ENCODE measurements at places on chromosomes 4 and X.

DNA sequence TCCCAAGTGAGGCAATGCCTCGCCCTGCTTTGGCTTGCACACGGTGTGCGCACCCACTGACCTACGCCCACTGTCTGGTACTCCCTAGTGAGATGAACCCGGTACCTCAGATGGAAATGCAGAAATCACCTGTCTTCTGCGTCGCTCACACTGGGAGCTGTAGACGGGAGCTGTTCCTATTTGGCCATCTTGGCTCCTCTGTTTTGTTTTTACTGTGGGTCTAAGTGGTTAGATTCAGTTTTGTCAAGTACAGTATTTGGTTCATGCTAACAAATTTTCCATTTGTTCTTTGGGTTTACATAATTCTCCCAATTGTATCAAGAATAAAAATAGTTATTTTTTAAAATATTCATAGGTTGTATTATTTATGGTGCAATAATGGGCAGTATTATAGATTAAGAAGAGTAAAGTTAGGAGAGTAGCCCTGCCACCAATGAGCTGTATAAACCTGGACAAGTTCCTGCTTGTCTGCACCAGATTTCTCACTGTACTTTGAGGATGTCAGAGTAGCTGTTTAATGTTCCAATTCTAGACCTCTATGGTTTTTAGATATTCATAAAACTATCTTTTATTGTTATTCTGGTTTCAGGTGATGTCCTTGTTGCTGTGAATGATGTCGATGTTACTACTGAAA is 23.4 kb downstream of the INTU start:
- no peak for DNase-seq

DNA sequence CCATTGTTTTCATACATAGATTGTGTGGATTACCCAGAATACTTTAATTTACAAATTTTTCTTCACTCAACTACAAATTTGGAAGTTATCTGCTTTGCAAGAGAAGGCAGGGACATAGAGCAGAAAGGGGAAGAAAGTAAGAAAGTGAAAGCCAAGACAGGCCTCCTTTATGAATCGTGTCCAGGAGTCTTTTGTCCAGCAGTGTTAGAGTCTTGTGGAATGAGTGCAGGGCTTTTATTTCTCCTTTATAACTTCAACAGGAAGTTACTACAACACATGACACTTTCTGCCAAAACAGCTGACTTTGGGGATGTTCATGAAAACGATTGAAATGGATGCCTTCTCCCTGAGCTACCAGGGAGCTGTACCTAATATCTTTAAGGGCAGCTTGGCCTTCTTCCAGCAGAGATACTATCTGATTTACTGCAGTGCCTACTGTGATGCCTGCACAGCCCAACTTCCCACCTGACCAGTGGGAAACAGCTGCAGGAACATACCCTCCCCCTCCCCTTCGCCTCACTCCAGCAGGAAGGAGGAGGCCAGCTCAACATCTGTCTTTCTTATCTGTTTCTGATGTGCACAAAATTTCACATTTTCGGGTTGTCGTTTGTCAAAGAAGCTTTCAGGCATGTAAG is 557.7 kb upstream of the SLIT2 start:
- no peak for DNase-seq

DNA sequence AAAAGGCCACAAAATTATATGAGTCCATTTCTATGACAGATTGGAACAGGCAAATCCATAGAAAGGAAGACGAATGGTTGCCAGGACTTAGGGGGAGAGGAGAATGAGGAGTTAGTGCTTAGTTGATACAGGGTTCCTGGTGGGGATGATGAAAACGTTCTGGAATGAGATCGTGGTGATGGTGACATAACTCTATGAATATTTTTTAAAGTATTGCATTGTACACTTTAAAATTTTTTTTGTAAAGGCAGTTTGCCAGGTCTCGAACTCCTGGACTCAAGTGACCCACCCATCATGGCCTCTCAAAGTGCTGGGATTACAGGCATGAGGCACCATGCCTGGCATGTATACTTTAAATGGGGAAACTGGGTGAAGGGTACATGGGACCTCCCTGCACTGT is 9.9 kb upstream of the CCNQ start:
- no peak for DNase-seq

- DNase-seq, result no peak
Observed at GRCh38 chr4:87388901-87389300, 2.1 kb downstream of the HSD17B11 start.

DNA sequence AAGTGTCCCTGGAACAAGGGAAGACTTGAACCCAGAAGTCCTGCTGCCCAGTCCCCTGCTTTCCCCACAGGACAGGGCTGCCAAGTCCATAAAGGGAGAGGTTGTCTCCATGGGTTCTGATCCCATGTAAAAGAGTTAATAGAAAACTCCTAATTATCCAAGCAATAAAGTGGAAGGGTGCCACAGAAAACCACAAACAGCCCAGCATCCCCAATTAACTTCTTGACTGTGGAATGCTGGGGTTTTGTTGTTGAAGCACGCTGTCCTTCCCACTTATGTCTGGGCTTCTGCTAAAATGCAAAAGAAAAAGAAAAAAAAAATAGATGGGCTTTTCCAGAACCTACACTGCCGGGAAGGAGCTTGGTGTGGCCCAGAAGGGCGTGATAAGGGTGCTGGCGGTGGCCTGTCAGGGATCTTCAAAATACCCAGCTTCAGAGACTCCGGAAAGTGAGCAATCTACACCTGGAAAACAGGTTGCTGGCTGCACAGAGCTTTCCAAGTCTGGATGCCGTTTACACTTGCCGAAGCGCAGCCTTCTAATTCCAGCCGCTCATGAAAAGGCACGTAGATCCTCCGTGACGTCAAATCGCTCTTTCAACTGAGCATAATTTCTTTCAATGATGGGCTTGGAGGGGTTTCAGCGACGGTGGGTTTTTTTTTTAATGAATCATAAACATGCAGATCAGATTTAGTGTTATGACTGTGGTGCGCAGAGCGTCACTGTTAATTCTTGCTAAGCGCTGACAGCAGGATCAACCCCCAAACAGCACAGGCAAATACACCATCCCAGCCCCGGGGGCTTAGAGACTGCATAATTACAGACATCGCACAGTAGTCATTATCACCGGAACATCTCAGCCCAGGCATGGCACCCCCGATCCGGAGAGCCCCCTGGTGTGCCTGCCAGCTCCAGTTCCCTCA is 197.6 kb downstream of the BCOR start:
- DNase-seq, result no peak

GRCh38 chr4:7021355-7021754 is 21.8 kb upstream of the TADA2B start:
- DNase-seq, result no peak

All from kidney epithelial cell (primary cell).